DMS 273 treated with DMSO at 0.1 percent for 48 hours (cell line): ENCODE measurements at places on chromosomes 1 and 21.

- DNase-seq = no peak
These were observed 3.3 kb upstream of the PCBP3 start for GRCh38 chr21:45640001-45640887.

DNA sequence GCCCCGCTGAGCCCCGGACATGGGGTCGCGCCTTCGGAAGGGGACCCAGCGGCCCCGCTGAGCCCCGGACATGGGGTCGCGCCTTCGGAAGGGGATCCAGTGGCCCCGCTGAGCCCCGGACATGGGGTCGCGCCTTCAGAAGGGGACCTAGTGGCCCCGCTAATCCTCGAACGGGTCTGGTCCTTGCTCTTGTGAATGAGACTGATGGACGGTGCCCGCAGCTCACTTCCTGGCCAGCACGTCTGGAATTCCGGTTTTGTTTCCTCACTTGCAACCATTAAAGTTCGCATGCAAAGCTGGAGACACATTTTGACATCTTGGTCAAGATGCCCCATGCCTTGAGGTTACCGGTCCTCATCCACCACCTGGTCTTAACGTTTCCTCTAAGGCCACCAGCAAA is 5.6 kb downstream of the WRAP73 start:
- no peak for DNase-seq

DNA sequence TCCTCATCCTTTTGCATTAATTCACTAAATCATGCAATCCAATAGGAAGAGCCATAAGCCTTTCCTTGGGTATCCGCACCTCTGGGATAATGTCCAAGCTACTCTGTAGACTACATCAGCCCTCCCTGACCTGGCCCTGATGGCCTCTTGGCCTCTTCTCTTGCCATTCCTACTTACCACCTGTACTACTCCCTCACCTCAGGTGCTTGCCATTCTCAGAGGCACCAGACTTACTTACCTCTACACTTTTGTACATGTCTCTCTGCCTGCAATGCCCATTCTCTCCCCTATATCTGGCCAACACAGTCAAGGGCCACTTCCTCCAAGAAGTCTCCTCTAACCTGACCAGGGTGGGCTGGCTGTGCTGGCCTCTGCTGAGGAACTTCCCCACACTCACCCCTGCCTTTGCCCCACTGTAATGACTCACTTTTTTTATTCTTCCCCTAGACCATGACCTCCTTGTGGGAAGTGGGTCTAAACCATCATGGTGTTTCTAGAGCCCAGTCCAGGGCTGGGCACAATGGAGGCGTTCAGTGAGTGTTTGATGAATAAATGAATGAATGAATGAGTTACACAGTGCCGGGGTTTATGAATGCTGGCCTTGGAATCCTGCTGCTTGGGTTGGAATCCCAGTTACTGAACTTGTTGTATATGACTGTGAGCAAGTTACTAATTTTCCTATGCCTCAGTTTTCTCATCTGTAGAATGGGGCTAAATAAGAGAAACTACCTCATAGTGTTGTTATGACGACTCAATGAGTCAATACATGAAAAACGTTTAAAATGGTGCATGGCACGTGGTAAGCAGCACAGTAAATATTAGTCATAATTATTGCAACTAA is 179.8 kb downstream of the FOXD2 start:
- no peak for DNase-seq

- DNase-seq = no peak
These were observed 71.0 kb downstream of the SSBP3 start for GRCh38 chr1:54335011-54335754.

GRCh38 chr21:25895565-25896205 is 160.9 kb downstream of the GABPA start:
- no peak for DNase-seq

DNA sequence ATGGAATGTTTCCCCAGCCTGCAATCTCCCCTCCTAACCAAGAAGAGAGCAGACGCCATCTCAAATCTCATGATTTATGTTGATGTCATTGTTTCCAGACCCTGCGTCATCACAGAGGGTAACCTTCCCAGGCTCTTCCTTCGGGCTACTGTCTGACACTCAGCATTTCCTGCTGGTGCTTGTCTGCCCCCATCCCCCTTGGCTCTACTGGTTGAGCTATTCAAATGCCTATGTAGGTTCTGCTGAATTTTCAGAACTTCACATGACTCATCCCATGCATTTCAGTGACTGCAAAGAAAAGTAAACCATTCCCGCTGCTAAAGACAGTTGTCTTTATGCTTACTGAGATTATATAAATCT is 24.8 kb upstream of the ITPKB start:
- DNase-seq = no peak

DNA sequence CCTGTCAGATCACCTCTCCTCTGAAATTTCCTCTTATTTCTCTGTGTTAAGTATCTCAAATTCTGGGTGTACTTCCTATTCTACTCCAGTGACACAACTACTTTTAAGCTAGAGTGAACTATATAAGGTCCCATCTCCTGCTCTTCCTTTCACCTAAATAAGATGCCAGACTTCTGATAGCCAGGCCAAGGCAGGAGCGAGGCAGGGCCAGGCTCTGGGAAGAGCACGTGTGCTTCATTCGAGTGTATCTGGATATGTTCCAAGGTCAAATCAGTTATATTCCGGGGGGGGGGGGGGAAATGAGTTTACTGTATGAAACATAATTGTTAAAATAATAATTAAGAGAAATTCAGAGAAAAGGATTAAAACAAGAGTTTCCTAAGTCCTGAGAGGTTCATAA is 60.1 kb downstream of the LRRC71 start:
- no peak for DNase-seq

DNA sequence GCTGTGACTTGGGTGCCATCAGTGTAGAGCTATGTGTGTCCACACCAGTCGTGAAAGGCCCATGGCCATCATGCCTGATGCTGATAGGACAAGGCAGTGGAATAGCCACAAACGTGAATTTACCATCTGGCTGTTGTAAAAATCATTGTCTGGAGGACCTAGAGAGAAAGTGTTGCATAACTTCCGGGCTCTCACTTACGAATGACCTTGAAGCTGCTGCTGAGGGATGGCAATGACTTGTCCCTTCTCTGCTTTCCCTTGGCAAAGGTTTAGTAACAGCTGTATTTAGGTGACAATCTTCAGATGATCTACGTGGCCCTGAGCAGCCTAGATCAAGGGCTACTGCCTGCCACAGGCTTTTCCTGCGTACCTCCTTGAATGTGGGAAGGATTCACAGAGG is 5.8 kb downstream of the ATP1B1 start:
- no peak for DNase-seq

DNA sequence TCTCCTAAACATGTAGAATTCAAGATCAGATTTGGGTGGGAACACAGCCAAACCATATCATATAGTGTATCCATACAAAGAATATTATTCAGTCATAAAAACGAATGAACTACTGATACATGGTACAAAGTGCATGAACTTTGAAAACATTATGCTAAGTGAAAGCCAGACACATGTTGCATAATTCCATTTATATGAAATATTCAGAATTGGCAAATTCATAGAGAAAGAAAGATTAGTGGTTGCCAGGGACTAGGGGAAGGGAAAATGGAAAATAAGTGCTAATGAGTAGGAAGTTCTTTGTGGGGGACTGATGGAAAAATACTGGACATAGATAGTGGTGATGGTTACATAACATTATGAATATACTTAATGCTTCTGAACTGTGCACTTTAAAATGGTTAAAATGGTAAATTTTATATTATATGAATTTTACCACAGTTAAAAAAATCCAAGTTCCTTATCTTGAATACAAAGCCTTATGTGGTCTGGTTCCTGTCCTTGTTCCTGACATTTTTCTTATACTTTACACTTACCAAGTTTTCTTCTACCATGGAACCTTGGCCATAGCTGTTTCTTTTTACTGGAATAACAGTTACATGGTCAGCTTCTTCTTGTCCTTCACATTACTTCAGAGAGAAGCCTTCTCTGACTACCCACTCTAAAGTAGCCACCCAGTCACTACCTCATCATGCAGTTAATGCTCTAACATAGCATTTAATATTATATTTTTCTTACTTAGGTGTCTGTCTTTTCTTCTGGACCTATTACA is 64.0 kb downstream of the CCDC18 start:
- no peak for DNase-seq

- DNase-seq = no peak
These were observed 49.4 kb downstream of the NID1 start for GRCh38 chr1:236015539-236015938.

DNA sequence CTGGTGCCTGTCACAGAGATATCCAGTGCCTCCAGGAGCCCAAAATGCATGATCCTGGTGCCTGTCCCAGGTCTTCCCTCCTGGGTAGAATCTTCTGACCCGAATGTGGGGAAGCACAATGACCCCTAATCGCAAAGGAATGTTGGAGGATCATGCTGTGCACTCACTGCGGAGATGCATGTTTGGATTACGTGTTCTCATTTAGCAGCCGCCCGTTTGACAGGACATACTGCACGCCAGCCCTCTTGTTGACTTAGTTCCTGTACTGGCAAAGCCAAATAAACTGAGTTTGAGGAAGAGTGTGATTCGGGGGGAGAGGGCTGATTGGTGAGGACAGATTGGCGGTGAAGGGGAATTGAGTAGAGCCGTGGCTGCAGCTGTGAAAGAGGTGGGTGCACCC is 85.9 kb upstream of the SIM2 start:
- no peak for DNase-seq

DNA sequence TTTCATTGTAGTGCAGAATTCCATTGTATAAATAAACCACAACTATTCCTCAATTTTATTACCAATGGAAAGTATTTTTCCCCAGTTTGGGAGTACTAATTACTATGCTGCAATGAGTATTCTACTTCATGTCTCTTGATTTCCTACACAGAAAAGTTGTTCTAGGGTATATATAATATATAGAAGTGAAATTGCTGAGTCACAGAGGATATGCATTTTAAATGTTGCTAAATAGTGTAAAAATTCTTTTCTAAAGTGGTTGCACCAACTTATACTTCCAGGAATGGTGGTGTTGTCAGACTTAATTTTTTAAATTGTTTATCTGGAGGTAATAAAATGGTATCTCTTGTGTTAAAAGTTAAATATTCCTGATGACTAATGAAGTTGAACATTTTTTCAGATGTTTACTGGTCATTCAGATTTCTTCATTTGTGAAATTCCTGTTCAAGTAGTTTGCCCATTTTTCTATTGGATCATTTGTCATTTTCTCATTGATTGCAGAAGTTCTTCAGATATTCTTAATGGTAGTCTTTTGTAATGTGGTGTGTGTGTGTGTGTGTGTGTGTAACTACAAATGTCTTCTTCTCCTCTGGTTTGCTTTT is 19.1 kb upstream of the MYOG start:
- DNase-seq = no peak

DNA sequence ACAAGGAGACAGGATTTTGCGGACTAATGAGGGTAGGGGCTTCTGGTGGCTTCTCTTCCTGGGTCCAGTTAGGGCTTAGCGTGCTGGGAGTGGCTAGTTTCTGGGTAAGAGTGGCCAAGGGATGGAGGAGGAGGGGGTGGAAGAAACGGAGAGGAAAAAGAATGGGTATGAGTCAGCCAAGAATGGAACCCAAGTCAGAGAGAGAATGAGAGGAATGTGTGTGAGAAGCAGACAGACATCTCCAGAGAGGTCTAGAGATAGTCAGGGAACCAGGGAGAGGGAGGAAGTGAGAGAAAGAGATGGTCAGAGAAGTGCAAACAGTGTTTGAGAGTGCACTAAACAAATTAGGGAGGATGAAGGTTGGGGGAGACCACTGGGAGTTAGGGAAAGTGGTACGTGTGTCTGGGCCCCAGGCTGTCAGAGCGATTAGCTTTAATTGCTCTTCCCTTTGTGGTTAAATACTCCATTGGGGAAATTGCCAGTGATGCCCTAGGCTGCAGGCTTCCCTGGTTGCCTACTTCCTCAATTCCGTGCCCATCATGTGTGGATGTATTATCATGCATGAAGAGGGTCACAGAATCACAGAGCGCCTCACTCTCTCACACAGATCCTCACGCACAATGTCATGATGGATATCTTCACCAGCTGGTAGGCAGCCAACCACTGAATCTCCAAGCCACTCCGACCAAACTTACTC is 1.4 kb downstream of the PEA15 start:
- DNase-seq = no peak

GRCh38 chr1:221449194-221449593 is 292.7 kb downstream of the DUSP10 start:
- no peak for DNase-seq

DNA sequence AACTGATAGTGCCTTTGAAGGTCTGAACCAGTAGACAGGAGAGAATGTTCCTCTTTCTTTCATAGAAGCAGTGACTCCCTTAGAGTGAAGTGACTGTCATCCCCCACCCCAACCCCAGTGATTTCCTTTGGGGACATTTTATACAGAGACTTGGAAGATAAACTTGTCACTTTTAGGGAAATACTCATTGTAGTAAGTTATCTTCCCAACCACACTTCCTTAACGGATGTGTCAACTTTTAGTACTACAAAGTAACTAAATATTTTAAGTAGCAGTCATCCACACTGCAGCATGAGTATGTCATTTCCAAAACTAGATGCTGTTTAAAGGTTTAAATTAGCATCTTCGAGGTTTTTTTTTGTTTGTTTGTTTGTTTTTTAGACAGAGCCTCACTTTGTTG is 13.7 kb downstream of the LRRC8B start:
- DNase-seq = no peak

- DNase-seq = no peak
These were observed at the start of gene MAP3K21 for GRCh38 chr1:233327651-233328141. TSS of gene MAP3K21 (plus strand) at chr1:233327724. CDS start at chr1:233328029, 305 bp downstream.

DNA sequence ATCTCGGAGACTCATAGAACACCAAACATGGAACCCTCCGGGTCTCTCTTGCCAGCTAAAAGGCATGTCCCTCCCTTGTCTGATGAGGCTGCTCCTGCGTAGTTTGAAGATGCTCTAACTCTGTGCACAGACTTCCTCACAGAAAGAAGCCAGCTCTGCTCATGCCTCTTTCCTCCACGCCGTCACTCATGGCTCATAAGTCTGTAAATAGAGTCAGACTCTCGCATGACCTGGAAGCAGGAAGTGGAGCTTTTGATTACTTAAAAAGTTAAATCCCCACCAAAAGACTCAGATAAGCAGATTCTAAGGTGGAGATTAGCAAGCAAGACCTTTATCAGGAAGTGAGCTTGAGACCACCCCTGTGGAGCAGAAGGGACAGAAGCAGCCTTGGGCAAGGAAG is 171.6 kb downstream of the TRIM33 start:
- DNase-seq = no peak

GRCh38 chr1:93200086-93200620 is 19.6 kb downstream of the CCDC18 start:
- no peak for DNase-seq

- no peak for DNase-seq
These were observed 269.4 kb downstream of the HLX start for GRCh38 chr1:221148660-221149059.

- DNase-seq = no peak
These were observed 152.4 kb downstream of the RWDD3 start for GRCh38 chr1:95386371-95386770.

GRCh38 chr1:177451191-177451590 is 280.4 kb downstream of the BRINP2 start:
- DNase-seq = no peak
